ENCODE measurements at places on chromosomes 7 and 10. TPM values are rescaled to one million over a fixed set of nuclear protein-coding genes. Genes with fewer than 3 reads are reported as not detected.

RBM20 gene
- 0.68 TPM for polyA plus RNA-seq

GPR85 gene
- 1.4 TPM for polyA plus RNA-seq

DPP6 gene
- 1.2 TPM for polyA plus RNA-seq

ZNF800 gene
- 9.8 TPM for polyA plus RNA-seq

GDF2 gene
- polyA plus RNA-seq = not detected

GOLGA7B gene
- 0.56 TPM for polyA plus RNA-seq

DNA sequence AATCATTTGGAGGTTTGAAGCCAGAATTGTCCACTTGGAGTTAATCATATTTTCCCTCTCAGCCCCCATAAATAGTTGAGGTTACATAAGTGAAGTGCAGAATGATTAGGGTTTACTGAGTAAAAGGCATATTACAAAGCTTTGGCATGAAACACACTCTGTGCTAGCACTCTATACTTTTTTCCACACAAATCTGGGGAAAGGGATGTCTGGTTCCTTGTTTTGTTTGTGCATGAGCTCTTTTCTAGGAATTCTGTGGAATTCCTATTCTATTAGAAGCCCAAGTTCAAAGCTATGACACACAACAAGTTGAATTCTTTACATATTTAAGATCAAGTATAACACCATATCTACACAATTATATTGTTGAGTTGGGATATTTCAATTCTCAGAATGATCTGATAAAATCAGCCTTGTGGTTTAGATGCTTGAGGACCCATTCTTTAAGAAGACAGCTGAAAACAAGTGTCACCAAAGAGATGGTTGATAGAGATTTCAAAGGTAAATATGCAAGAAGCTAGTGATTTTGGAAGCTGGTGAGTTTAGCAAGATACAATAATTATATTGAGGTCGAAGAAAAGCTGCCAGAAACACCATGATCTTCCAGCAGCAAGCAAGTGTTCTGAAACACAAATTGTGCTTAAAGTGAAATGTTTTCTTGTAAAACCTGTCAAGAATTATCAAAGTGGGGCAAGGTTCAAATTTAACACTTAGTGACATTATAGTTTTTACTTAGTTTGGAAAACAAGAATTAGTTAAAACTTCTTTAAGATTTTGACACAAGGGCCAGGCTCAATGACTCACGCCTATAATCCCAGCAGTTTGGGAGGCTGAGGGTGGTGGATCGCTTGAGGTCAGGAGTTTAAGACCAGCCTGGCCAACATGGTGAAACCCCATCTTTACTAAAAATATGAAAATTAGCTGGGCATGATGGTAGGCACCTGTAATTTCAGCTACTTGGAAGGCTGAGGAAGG lies 122.6 kb downstream of the INHBA start:
- DNase-seq = no peak

- no peak for DNase-seq
Observed at GRCh38 chr7:84302949-84303348, 108.4 kb upstream of the SEMA3A start.

DNA sequence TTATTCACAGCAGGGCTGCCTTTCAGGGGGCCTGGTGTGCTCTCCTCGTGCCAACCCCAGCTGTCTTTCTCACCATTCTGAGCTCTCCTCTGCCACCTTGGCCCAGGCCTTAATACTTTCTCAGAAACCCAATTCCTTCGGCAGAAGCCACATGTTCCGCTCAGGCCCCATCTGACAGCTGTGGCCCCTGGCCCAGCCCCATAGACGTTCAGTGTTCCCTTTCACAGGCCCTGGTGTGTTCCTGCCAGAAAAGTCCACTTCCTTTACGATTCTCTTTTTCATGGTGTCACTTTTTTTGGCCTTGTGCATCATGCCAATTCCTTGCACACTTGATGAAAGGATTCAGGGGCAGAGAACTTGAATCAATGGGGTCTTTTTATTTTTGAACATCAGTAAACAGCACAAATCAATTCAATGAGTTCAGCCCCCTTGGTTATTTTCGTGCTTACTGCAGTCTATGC lies 15.9 kb upstream of the GPNMB start:
- DNase-seq = no peak

DNA sequence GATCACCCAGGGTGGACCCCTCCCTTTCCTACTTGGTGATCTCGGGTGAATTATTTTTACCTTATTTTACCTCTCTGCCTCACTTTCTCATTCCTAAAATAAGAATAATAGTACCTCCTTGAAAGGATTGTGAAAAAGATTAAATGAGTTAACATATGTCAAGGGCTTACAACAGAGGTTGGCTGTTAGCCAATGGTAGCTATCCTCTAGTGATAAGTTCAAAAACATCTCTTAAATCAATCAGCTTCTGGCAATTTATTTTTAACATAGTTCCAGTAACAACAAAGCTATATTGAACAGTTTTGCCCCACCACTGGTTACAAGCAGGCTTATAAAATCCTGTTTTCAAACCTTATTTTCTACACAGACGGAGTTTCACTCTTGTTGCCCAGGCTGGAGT lies 45.4 kb downstream of the TMEM168 start:
- no peak for DNase-seq

- no peak for DNase-seq
Observed at GRCh38 chr7:133358708-133359107, 105.8 kb downstream of the EXOC4 start.

DNA sequence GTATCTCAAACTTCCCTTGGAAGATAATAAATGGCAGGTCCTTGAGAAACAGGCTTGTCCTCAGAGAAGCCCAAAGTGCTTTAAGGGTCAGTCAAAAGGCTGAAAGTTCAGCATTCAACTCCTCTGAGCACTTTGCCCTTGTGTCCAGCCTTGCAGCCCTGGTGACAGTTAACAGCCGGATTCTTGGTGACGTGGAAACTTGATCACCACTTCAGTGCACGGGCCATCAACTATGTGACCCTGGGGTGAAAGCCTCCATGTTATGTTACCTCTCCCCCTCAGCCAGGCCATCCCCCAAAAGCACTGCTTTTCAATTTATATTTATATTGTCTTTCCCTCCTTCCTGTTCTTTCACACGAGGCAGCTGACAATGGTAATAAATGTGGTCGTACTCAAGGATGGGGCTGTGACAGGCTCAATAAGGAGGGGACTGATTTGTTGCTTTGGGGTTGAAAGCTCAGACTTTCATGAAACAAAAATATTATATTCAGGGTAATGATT lies 164.0 kb upstream of the NRP1 start:
- DNase-seq = no peak

Data from urinary bladder (tissue), 4 donors.